ENCODE measurements at places on chromosomes 4 and X.

DNA sequence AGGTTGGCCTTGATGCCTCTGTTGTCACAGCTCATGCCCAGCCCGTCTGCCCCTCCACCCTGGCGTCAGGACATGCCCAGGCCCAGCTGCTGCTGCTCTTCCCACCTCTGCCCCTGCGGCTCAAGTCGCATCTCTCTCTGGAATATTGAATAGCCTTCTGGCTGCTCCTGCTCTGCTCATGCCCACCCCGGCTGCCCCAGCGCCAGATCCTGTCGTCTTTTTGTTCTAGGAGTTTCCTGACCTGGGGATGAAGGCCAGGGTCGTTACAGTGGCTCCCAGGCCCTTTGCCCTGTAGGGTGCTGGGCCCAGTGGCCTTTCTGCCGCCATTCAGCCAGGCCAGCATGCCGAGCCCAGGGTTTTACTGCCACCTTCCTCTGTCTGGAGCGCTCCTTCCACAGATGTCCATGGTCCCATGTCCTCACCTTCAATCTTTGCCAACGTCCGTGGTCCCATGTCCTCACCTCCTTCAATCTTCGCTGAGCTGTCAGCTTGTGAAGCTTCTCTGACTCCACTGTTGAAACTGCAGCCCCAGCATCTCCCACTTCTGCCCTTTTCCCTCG is 9.7 kb downstream of the MAEA start:
- DNase-seq, result no peak

GRCh38 chr4:107877361-107877760 is 52.6 kb downstream of the SGMS2 start:
- DNase-seq, result no peak

DNA sequence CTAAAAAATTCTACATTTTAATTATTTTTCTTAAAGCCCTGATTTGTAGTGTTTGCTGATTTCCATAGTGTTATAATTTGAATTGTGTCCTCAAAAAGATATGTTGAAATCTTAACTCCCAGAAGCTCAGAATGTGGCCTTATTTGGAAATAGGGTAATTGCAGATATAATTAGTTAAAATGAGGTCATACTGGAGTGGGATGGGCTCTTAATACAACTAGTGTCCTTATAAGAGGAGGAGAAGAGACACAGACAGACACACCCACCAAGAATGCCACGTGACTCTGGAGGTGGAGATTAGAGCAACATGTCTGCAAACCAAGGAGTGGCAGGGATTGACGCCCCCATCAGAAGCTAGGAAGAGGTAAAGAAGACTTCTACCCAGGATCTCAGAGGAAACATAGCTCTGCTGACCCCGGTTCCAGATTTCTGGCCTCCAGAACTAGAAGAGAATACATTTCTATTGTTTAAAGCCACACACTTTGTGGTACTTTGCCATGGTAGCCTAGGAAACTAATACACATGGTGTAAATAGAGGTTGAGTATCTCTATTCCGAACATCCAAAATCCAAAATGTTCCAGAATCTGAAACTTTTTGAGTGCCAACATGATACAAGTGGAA is 70.5 kb upstream of the IRF2 start:
- no peak for DNase-seq

- DNase-seq, result peak; percentile 54
Measured at GRCh38 chr4:25144870-25145481, 15.3 kb downstream of the SEPSECS start.

GRCh38 chr4:26877406-26877805 is 16.8 kb downstream of the STIM2 start:
- DNase-seq, result no peak

DNA sequence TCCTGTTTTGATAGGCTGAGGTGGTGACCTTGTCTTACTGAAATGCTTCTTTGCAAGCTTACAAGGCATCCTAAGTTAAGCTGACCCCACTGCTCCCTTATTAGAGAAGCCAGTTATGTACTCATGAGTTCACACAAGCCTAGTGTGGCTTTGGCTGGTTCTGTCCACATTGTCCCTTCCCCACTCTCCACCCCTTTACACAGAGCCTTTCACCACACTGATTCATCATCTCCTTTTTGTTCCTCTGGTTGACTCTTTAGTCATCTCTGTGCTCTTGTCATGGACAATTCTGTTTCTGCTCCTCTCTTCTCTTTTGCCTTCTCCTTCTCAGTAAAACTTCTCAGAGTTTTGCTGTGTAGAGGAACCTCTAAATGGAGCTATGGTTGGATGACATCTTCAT is 4.9 kb downstream of the CHRNA9 start:
- DNase-seq, result peak; percentile 57

DNA sequence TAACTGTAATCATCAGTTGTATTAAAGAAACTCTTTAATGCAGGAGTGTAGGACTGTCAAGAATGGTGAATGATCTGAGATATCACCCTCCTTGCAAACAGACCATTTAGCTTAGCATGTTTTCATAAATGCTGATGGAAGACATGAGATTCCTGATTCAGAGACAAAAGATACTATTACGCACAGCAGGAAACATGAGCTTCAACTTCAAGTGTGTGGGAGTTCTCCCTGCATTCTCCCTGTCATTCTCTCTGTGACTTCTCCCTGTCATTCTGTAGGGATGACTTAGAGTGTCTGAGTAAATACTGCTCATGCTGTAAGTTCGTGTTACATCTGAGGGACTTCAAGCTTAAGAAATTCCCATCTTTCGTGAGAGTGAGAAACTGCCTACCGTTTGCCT is 866.0 kb upstream of the PRKX start:
- DNase-seq, result no peak

DNA sequence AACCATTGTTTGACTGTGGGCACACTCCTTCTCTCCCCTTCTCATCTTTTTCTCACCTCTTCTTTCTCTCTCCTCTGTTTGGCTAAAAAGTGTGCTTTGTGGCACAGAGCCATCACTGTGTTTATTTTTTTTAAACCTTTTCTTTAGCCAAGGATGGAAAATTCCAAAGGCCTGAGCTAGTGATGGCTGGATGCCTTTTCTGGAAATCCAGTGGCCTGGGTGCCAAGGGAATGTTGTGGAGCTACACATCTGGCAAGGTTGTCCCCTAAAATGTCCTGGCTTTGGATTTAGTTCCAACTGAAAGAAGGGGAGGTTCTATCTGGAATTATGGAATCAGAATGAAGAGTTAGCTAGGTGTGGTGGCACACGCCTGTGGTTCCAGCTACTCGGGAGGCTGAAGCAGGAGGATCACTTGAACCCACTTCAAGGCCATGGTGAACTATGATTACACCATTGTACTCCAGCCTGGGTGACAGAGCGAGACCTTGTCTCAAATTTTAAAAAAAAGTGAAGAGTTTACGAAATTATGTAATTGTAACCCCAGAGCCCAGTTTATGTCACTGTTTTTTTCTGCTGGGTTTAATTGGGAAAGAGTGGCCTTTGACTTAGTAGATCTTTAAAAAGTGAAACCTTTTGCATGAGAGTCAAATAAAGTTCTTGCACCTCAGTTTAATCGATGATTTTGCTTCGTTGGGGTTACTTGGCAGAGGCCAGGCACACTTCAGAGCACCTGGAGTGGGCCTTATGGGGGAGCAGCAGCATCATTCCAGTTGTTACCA is 17.7 kb downstream of the DOCK11 start:
- no peak for DNase-seq

DNA sequence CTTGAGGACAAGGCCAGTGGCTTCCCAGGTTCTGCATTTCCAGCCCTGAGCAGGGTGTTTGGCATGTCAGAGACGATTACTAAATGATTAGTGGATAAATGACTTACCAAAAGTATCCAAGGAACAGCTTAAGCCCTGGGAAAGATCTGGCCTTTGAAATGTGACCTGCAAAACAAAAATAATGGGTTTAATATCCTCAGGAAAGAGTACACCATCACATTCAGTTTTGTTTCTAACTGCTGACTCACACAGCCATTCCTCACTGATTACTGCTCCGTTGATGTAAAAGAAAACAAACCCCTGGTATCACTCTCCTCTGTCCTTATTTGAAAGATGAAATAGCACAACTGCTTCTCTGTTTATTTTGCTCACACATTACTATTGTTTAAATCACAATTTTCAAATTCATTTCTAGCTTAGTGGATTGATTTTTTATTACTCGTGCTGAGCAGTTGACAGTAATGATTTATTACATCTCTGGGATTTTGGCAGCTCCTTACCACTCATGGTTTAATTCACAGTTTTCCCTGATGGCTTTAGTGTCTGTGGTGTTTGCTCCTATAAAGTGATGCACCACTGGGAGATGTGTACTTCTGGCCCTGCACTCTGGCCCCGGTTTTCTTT is 117.0 kb downstream of the CBLL2 start:
- DNase-seq, result peak; percentile 91

GRCh38 chr4:159925770-159926169 is 822.9 kb downstream of the RAPGEF2 start:
- no peak for DNase-seq

- no peak for DNase-seq
Measured at GRCh38 chr4:56871371-56871866, 36.3 kb upstream of the REST start.

DNA sequence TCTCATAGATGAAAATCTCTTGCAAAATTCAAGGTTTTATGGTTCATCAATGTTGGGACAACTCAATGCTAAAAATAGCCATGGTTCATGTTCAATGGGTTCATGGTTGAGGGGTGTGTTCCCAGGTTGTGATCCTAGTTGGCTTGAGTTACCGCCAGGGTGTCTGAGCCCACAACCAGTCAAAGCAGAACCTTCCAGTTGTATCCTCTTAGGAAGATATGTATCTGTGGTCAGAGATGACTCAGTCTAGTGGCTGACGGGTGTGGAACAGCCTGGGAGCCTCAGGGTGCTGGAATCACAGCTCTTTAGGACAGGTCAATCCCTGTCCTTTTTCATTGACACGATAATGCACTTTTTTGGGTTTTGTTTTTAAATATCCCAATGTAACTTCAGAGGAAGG is 192.3 kb upstream of the NR3C2 start:
- DNase-seq, result peak; percentile 17

- DNase-seq, result peak; percentile 75
Measured at GRCh38 chr4:151527699-151528098, 118.7 kb downstream of the FHIP1A start.

- peak; percentile 42 for DNase-seq
Measured at GRCh38 chr4:81652069-81652478, 180.4 kb upstream of the RASGEF1B start.

GRCh38 chr4:24453951-24454350 is 130.4 kb downstream of the DHX15 start:
- DNase-seq, result no peak

GRCh38 chr4:86130160-86130933 is 229.5 kb downstream of the MAPK10 start:
- DNase-seq, result no peak

- peak; percentile 18 for DNase-seq
Measured at GRCh38 chr4:11428231-11428898, at the start of gene HS3ST1. HS3ST1 (minus strand) TSS chr4:11428894; CDS start chr4:11400005, 28,889 bp downstream.

DNA sequence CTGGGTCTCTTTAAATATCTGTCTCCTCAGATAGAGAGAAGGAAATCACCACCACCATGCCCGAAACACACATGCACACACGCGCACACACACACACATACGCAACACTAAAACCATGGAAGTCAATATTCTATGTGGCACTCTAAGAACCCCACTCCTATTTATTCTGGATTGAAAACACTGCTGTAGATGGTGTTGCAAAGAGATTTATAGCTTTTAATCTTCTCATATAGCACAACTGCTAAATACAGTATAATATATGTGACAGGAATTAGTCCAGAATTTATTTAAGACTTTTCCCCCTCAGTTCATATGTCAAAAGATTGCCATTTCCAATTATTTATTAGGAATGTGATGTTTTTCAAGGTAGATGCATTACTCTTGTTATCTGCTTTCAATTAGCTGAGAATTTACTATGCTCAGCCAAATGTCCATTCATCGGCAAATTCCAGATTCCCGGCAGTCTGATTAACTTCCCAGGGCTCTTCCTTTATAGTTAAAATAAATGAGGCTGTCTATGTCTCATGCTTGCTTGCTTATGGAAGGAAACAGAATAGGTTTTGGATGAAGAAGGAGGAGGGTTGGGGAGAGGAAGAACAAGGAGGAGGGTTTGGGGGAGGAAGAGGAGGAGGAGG is 115.4 kb upstream of the NDP start:
- DNase-seq, result no peak

DNA sequence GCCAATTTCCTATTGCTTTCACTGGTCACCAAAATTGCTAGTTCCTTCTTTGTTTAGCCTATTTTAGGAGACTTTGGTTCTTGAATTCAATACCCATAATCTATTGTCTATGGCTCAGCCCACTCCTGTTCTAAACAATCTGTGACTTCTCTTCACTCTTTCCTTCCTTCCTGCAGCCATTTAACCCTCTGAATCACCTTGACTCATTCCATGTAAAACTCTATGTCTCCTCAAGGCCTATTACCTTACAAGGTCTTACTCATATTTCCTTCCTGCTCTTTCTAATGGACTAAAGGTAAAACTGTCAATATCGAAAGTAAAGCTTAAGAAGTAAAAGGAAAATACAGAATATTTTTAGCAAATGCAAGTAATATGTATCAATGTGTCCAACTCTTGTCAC is 301.6 kb downstream of the ARHGAP24 start:
- peak; percentile 94 for DNase-seq

DNA sequence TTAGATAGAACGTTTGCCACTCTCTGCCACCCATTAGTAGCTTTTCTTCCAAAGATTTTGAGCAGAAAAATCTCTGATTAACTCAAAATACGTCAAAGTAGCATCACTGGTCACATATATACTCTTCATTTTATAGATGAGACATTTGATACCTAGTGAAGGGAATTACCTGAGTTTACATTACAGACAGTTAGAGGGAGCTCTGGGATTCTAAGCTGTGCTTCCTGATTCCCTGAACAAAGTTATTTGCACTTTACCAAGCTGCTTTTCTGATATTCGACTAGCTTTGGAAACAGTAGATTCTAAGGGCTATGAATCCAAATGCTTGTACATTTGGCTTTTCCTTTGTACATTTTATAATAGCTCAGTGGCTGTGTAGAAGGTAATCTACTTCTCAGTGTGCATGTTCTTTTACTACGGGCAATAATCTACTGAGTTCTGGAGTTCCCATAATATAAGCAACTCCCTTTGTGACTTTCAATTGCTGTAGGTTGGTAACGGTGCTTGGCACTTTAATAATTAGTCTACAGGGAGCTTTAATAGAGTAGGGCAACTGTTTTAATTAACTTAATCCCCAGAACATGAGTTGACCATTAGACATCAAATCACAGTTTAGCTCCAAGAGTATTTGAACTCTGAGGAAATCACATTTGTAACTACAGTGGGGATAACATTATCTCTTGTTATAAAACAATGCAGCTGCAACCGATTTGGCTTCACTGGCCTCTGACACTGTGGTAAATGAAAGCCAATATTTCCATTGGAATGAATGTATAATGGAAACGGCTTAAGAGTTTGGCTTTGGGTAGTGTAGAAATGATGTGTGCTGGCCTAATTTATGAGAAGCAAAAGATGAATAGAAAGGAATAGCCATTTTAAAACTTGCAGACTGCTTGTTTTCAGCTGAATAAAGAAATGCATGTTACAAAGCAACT is 1602.4 kb downstream of the STIM2 start:
- peak; percentile 5 for DNase-seq
